ENCODE measurements at places on chromosomes 4 and X.

- DNase-seq, result no peak
These were observed 25.3 kb downstream of the FAM47E start for GRCh38 chr4:76276813-76277212.

DNA sequence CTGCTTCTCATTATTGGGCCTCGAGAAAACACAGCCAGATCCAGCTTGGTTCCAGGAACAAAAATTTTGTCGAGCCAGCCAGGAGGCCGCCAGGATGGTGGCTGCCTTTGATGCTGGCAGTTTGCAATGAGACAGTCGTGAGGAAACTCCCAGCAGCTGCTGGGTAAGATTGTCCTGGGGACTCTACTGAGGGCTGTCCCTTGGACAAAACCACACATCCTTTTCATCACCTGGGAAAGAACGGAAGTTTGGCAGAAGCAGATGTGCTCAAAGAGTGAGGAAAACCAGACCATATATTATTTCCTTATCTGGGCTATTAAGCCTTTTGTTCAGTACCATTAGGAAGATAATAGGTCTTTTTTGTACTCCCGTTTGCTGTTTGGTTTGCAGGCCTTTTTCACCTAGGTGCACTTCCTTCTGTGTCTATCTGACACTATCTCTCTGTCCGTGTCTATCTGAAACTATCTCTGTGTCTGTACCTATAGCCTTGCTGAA lies 13.4 kb upstream of the PAPSS1 start:
- no peak for DNase-seq

- DNase-seq, result no peak
These were observed 231.7 kb downstream of the HS3ST1 start for GRCh38 chr4:11196927-11197522.

- no peak for DNase-seq
These were observed 369.3 kb downstream of the DMD start for GRCh38 chrX:32842053-32842452.

DNA sequence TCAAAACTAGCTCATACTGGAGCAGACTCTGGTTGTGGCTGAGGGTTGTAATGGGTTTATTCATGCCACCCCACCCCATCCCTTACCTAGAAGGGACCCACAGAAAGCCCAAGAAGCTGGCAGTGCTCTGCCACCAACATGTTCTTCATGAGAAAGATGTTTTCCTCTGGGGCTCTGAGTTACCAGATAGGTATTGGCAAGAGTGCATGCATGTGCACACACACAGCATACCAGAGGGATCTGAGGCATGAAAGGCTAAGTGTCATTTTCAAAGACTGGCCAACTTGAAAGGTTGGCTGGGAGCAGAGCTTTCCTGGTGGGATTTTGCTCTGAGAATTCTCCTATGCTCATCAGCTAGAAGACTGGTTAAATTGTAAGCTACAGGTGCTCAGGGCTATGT lies 65.2 kb downstream of the PHOX2B start:
- no peak for DNase-seq

GRCh38 chr4:167014944-167015343 lies 219.3 kb downstream of the SPOCK3 start:
- DNase-seq, result no peak

- no peak for DNase-seq
These were observed 159.1 kb upstream of the PITX2 start for GRCh38 chr4:110781944-110782343.

- DNase-seq, result no peak
These were observed 213.1 kb upstream of the PSAPL1 start for GRCh38 chr4:7647600-7648543.

Data from activated T-cell treated with anti-CD3 and anti-CD28 coated beads for 48 hours (primary cell).